Spleen (tissue), 13 donors: ENCODE measurements at places on chromosomes 4 and X. TPM values are rescaled to one million over a fixed set of nuclear protein-coding genes. Genes with fewer than 3 reads are reported as not detected.

RRAGB gene
- 17.1 TPM for total RNA-seq

GAGE12H gene
- total RNA-seq = not detected

DNA sequence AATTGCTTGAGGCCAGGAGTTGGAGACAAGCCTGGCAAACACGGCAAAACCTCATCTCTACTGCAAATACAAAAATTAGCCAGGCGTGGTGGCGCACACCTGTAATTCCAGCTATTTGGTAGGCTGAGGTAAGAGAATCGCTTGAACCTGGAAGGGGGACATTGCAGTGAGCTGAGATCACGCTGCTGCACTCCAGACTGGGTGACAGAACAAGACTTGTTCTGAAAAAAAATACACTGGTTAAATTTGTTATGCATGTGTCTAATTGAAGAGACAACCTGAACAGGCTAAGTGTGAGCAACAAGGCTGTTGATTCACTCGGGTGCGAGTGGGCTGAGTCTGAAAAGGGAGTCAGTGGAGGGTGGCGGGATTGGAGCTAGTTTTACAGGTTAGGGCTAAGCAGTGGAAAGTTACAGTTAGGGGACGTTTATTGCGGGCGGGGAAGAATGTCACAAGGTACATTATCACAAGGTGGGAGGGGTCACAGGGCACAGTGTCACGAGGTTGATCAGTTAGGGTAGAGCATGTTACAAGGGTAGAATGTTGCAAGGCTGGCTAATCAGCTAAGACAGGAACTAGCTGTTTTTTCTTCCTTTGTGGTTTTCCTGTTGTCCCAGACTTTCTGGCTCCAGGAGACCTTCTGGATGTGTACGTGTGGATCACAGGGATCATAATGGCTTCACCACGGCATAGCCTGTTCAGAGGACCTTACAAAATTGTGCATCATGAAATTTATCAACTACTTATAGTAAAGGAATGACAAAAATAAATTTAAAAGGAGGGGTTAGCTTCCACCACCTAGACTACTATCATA lies 115.8 kb downstream of the NAA11 start:
- peak; percentile 44 for DNase-seq

DNA sequence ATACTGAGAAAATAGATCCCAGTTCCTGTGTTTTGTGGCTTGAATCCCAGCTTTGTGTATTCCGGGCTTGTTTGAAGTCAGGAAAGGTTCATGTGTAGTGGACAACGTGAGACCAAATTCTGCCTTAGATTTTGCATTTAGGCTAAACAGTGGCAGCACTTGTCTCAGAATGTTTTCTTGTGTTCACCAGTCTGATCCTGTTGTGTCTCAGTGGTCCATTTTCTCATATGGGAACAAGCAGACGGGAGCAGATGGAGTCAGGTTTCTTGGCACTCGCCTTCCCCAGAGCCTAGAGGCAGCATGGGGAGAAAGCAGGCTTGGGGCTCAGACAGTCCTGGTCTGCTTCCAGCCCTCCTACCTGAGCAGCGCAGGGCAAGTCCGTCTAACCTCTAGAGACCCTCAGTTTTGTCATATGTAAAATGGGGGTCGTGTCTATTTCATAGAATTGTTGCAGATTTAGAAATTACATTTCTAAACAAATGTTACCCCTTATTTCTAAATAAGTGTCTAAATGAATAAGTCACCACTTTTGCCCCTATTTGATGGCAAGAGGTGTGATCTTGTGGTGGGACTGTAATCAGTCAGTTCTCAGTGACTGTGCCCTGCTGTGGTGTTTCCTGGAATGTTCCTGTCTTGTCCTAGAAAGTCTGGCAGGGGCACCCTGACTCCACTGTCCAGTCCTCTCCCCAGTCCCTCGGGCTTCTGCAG lies 28.3 kb upstream of the MSANTD1 start:
- DNase-seq = no peak

DNA sequence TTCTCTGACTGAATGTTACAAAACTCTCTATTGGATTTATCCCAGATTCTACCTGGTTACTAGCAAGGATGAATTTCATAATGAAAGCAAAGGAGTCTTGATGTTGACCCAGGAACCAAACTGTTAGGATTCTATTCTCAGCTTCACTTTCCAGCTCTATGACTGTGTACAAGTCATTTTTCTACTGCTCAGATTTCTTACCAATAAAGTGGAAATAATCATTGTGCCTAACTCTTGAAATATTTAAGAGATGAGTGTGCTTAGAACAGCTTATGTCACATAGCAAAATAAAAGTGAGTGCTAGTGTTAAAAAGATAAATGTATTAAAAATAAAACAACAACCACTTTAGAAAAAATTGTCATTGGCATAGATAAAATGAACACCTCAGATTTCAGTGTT lies 45.6 kb downstream of the EPHA5 start:
- no peak for DNase-seq

DNA sequence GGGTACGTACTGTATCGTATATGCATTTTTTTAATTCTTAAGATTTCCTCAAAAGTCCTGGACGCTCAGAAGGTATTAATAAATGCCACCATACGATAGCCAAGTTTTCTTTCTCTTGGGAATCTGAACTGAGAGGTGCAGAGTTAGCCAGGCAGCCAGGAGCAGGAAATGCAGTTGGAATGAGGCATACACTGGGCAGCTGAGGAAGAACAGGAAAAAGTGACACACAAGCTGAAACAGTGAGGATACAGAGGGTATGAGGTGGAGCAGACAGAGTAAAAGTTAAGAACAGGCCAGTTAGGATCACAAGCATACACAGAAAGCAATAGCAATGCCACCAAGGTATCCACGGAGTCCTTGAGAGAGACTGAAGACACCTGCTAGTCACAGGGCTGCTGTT lies 13.4 kb downstream of the UFSP2 start:
- no peak for DNase-seq

DNA sequence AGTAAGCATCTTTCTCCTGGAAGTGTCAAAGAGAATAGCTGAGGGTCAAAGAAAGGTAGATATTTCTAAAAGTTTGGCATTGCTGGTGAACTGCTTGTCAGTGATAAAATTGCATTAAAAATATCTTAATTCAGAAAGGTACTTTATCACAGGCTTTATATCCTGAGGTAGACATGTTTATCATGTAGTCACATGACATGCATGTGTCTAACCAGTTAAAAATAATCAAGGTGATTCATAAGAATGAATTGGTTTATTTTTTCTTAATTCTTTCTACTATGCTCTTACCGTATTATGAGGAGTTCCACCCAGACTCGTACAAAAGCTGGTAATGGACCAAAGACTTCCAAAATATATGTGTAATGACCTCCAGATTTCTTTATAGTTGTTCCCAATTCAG lies 6.1 kb downstream of the SLC7A11 start:
- no peak for DNase-seq
